ENCODE measurements at places on chromosomes 12 and 14.

DNA sequence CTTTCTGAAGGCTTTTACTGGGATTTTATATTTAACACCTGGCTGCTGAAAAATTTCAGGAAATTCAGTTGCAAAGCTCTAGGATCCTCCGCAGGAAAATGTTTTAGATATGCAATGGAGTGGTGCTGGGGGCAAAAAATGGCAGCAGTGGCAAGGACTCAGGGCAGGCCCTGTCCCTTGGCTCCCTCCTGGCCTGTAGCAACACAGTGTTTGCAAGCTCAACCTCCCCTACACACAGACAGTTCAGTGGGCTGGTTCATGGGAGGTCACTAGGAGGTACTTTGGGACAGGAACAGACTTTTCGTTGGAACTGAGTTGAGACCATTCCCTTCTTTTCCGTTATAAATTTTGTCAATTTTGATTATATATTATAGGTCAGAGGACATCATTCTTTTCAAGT is 270.4 kb downstream of the ADAMTS20 start:
- no peak for DNase-seq

DNA sequence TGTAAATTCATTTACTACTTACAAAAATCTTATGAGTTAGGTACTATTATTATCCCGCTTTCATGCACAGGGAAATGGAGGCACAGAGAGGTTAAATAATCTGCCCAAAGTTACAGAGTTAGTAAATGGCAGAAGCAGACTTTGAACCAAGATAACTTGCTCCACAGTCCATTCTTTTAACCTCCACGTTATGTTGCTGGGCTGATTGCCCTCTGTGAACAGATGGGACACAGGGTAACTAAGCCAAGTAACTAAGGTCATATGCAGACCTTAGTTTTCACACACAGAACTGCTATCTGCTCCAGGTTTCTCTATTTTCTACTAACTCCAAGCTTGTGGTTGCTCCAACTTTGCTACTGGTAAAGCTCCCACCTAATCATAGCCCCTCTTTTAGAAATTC is 147.1 kb upstream of the IFNG-AS1 start:
- DNase-seq = no peak

- DNase-seq = no peak
Observed at GRCh38 chr12:47556261-47557030, 149.4 kb downstream of the RPAP3 start.

DNA sequence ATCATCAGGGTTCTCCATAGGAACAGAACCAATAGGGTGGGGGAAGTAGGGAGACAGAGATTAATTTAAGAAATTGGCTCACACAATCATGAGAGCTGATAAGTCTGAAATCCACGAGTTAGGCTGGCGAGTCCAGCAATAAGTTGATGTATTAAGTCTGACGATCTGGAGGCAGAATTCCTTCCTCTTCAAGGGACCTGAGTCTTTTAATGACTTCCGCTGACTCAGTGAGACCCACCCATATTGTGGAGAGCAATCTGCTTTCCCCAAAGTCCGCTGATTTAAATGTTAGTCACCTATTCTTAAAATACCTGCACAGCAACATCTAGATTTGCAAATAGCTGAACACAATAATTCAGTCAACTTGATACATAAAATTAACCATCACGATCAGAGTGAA is 97.8 kb downstream of the SPTSSA start:
- no peak for DNase-seq

- no peak for DNase-seq
Observed at GRCh38 chr12:113006206-113006605, 27.9 kb downstream of the OAS2 start.

DNA sequence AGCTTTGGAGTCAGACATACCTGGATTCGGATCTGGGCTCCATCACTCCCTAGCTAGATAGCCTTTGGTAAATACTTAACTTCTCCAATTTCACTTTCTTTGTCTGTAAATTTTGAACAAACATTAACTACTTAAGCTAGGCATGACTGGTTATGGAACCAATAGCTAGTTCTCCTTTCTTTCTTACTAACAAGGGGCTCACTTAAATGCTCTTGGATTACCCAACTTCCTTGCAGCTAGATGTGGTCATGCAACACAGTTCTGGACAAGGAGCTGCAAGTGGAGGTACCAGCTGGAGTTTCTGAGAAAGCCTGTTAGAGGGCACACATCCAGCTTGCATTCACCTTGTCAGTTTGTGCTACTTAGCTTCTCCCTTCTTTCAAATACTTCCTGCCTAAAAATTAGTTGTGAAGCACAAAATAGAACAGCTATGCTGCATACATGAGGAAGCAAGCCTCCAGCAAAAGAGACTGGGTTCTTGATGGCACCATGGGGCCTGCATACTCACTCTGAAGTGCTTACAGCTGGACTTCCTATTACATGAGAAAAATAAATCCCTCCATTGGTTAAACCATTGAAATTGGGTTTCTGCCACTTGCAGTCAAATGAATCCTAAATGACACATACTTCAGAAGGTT is 210.1 kb upstream of the EEA1 start:
- DNase-seq = no peak

All from activated CD4-positive, alpha-beta T cell treated with anti-CD3 and anti-CD28 coated beads for 24 hours (primary cell).